ENCODE measurements at places on chromosomes 1 and 21.

GRCh38 chr1:100474834-100475233, 63.1 kb upstream of the GPR88 start:
- DNase-seq: no peak

DNA sequence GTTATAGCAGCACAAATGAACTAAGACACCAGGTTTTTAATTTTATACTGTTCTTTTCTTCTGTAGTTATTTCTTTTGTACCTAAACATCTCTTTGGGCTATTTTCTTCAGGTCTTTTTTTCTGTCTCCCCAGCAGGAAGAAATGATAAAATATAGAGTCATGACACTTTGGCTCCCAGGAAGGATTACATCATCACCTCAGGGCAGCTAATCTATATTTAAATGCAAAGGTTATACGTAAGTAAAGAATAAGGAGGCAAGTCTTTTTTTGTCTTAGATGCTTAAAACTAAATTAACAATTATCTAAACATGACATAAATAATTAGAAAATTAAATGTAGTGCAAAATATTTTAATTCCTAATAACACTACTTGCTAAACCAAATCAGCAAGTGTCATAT, 57.0 kb downstream of the WARS2 start:
- DNase-seq: no peak

DNA sequence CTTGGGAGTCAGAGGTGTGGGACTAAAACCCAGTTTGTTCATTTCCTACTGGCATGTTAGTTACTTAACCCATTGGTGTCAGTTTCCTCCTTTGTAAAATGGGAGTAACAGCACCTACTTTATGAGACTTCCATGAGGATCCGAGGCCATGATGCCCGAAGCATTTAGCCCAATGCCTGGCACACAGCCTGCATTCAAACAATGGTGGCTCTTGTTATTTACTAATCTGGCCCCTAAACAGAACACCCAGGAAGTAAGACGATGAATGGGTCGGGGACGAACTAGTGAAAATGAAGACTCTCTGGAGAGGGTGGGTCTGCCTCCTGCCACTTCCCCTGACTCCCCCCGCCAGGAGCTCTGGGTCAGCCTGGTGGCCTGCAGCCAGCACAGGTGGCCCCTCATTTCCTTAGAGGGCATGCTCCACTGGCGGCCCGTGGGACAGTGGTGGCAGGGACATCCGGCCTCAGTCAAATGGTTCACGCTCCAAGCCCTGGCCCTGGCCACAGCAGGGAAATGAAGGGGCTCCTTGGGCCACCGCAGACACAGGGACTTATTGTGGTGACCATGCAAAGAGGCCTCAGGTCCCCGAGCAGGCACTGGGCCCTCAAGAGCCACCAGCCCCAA, 9.5 kb upstream of the TAS1R2 start:
- DNase-seq: no peak

GRCh38 chr1:212656730-212657129, 42.9 kb downstream of the BATF3 start:
- DNase-seq: no peak

- no peak for DNase-seq
These were observed 80.2 kb downstream of the COLGALT2 start for GRCh38 chr1:183957216-183957830.

DNA sequence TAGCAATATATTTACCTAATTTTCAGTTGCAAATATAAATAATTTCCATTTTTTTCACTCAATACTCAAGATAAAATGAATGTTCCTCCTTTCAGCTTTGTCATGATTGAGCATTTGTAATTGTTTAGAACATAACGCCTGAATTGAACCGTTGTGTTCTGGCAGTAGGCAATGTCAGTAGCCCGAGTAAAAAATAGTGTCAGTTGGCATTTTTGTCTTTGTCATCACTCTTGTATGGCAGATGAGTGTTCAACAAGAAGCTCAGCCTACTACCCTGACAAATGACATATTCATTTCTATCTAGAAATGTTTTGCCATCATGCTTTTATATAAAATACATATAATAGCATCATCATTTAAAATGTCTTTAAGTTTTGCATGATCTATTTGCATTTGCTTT, 691.4 kb upstream of the NCAM2 start:
- DNase-seq: no peak
